ENCODE measurements at places on chromosomes 12 and 14.

DNA sequence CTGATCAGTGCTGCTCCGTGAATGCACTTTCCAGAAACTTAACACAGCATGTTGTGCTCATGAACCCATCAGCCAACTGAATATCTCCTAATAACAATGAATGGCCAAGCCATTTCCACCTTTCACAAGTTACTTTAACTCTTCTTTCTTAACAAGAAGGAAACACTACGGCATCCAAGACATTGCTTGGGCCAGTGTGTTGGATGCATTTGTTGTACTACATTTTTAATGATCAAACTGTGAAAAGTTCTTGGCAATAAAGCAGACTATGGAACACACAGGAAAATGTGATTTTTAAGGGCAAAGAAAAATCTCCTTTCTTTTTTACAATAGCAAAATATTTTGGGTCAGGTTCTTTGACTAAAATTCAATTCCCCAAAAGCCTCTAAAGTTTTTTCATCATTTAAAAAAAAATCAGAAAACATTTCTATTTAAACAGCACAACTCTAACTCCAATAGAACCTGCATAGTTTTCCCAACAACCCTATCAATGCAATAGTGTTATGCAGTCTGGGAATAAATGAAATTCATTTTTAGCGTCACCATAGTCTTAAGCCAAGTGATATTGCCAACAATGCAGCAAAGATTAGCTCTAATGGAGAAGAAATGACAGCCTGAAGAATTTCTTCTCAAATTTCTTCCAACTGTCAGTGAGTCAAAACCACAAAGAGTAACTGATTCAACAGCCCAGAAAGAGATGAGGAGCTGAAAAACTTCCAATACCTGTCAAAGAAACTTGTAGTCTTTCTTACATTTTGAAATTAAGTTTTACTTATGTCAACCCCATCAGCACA lies 50.7 kb upstream of the PTPRR start:
- DNase-seq, result no peak

- DNase-seq, result no peak
Observed at GRCh38 chr14:58871573-58871972, 233.8 kb downstream of the DACT1 start.

- no peak for DNase-seq
Observed at GRCh38 chr12:25320123-25321006, 69.6 kb upstream of the KRAS start.

DNA sequence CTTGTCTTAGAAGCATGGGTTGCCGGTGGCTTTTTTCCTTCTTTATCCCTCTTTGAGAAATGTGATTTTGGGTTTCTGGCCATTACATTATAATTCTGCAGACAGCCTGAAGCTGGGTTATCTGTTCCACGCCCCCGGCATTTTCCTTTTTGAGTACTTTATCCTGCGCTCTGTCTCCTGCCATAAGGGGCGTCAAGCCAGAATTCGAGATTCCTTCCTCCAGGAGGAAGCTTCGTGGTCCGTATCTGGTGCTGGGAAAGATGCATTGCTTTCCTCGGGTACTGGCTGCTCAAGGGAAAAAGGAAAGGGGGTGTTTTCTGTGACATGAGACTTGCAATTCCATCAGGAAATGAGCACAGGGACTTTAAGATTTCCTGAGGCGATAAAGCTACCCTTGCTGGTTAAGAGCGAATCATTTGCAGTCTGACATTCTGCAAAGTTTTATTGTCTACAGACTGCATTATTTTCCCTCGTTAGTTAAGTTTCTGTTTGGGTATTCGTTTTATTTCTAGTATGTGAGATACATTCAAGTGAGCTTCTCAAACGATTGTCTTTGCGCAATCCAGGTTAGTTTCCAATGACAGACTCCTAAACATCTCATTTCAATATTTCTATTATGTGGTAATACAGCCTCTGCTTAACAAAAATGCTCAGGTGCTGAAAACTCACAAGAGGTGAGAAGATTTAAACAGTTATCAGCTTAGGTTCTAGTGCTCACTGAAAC lies 694 bp downstream of the AKAP5 start:
- DNase-seq, result peak; percentile 61

DNA sequence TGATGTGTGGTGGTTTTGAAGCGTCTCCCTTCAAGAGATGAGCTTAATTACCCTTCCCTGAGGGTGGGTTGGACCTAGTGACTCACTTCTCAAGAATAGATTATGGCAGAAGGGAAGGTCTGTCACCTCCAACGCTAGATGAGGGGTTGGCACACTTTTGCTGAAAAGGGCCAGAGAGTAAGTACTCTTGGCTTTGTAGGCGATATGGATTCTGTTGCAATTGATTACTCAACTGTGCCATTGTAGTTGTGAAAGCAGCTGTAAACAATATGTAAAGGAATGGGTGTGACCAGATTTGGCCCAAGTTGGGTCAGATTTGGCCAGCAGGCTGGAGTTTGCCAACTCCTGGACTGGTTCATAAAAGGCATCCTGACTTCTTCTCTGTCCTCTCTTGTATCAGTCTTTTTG lies 53.3 kb downstream of the SMIM41 start:
- peak; percentile 1 for DNase-seq

DNA sequence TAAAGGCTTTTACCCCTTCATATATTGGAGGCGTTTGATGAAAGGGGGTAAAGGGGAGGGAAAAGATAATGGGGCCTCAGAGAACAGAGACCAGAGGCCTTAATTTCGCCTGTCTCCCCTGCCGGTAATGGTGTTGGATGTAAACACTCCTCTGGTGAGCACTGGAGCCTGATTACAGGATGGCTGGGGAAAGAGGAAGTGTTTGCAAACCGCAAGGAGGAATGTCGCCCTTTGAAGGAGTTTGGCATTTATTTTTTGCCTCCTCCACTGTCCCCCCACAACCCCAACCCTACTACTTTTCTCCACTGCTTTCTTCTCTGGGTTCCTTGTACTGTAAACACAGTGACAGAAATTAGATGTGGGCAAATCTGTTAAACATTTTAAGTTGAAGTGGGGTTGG lies 211.9 kb upstream of the TBX3 start:
- DNase-seq, result no peak

DNA sequence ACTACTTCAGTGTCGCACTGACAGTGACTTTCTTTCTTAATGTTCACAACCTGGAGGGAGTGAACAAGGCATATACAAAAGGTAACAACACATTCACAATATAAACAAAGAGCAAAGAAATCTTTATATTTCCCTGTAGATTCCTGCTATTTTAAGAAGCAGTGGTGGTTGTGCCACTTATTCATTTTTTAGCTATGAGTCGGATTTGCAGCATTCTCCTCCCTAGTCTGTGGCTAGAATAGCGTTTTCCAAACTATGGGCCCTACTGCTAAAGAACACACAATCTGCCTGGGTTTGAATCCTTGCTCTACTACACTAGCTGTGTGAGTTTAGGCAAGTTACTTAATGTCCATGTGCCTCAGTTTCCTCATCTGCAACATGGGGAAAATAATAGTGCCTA lies 18.6 kb upstream of the MDM1 start:
- DNase-seq, result no peak

GRCh38 chr14:39912192-39913100 lies 480.2 kb upstream of the FBXO33 start:
- DNase-seq, result no peak

DNA sequence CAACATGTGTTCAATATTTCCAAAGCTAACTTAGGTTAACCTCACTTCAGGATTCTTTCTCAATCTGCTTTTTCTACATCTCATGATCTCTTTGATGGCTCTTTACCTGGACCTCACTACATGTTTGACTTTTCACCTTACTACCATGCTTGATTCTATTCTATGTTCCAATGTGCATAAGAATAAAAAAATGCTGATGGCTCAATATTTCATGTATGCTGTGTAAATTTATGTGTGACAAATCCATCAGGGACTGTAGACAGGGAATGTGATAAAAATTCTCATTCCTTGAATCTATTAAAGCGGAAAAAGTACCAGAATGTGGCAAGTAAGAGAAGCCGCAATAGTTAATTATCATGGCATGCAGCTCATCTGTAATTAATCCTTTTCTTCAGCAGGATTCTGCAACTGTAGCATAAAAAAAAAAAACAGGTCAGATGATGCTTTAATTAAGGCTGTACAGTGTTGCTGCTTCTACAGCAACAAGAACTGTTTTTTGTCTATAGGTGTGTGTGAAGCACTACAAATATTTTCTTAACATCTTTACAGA lies 276.9 kb upstream of the PRKD1 start:
- DNase-seq, result no peak

DNA sequence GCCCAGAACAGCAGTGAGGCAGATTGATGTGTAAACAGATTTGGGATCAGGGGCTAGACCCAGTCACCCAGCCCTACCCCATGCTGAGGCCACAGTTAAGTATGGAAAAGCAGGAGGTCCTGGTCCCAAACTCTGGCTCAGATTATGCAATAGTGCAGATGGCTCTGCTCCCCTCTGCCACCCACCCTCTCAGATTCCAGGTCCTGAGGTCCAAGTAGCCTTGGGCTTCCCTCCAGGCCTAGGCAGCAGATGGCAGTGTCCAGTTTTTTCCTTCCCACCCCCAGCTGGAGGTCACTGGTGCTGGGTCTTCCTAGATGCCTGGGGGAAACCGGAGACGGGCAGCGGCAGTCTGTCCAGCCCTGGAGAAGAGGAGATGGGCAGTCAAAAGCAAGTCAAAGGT lies 2.8 kb upstream of the DHH start:
- no peak for DNase-seq

GRCh38 chr14:34354556-34354955 lies 107.5 kb downstream of the SPTSSA start:
- no peak for DNase-seq

DNA sequence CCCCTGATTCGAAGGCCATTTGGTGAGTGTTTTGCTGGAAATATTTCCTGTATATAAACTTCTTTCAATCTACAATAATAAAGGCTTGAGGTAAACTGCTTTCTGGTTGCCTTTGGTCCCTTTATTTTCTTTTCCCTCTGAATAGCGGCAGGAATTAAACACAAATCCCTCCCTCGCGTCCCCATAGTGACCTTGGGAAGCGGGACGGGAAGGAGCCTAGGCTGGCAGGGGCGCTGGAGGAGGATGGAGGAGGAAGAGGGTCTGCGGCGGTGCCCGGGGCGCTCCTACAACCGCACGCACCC lies 2.0 kb downstream of the DIO3 start:
- DNase-seq, result no peak

DNA sequence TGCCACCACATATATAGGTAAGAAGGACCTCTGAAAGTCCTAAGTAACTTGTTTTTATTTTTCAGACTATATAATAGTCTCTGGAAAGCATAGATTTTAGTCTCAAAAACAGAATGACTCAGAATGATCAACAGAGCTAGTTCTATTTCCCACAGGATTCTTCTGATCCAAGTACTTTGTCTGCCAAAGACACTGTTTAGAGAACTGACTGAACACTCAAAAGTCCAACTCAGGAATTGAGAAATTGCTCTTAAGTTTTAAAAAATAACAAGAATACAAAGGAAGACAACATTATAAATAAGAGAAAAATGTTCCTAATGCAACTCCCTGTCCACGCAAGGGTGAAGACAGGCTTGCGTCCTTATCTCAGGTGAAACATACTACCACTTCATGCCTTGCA lies 29.0 kb downstream of the LGMN start:
- DNase-seq, result no peak

- DNase-seq, result no peak
Observed at GRCh38 chr14:33948869-33949408, 1.9 kb downstream of the EGLN3 start.

GRCh38 chr12:48106681-48107613 lies 1.1 kb upstream of the SENP1 start:
- DNase-seq, result no peak

- DNase-seq, result no peak
Observed at GRCh38 chr12:41605545-41606305, 417.6 kb downstream of the PDZRN4 start.

GRCh38 chr12:126147321-126147720 lies 1082.1 kb downstream of the AACS start:
- DNase-seq, result no peak

GRCh38 chr14:92570674-92571262 lies 57.2 kb downstream of the RIN3 start:
- no peak for DNase-seq

DNA sequence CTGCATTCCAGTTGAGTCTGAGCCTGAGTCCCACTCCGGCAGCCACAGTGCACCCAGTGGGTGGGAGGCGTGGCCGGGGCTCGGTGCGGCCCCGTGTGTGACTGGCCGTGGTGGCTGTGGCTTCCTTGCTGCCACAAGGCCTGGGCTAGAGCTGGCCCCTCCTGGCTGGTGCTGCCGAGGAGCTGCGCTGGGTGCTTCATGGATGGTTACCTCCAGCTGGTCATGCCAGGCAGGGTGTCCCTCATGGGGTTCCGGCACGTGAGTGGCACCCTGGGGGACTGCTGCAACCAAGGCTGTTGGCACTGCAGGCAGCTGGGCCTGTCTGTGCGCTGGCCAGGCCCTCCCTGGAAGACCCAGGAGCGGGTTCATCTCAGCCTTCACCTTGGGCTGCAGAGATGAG lies 62.7 kb downstream of the KIF26A start:
- DNase-seq, result no peak

DNA sequence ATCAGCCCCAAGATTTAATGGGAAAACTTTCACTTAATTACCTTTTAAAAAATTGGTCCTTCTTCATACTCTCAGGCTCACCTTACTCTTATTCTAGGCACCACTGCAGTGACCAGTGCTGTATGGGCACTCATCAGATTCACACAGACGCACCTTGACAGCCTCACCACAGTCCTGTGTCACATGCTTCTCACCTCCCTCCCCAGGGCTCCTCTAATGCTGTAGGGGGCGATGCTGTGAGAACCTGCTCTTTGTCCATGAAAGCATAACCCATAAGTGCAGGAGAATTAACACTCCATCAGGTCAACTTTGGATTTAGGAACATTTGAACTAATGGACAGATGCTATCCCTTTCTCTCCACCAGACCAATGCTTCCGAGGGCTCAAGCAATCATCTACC lies 13.9 kb upstream of the PPP4R3A start:
- peak; percentile 31 for DNase-seq

DNA sequence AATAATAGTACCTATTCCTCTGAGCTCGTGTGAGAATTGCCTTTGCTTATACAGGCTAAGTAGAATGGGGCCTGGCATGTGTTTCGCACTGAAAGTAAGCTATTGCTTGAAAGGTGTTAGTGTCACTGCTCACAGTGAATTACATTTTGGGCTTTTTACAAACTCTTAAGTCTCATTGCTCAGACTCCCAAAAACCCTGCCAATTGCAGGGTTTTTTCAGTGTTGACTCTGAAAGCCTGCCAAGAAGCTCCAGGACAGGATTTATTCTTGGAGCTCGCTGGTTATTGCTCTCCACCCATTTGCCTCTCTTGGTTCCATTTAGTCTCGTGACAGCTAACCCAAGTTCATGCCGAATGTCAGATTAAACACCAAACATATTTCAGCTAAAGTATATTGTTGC lies 39.8 kb downstream of the NOPCHAP1 start:
- DNase-seq, result no peak

- no peak for DNase-seq
Observed at GRCh38 chr12:121358073-121358472, 5.9 kb upstream of the ANAPC5 start.

GRCh38 chr14:105012171-105012985 lies 8.5 kb downstream of the CDCA4 start:
- DNase-seq, result no peak

DNA sequence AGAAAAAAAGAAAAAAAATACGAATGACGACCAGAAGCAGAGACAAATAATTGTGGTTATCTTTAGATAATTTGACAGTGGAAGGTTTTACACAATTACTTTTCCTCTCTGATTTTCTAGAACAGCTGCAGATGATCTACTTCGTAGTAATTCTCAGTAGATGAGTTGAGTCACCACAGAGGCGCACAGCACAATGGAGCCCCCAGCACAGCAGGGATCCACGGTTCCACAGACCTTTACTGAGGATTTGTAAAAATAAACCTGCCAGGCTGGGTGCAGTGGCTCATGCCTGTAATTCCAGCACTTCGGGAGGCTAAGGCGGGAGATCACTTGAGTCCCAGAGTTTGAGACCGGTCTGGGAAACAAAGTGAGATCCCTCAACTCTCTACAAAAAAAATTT lies 29.3 kb downstream of the AMN start:
- DNase-seq, result no peak
